ENCODE measurements at places on chromosomes 7 and 10. TPM values are rescaled to one million over a fixed set of nuclear protein-coding genes. Genes with fewer than 3 reads are reported as not detected.

Gene PILRB
- total RNA-seq = 32.1 TPM

Gene BICC1
- total RNA-seq = 17.0 TPM

Gene DDC
- total RNA-seq = 1.0 TPM

Gene UCMA
- not detected for total RNA-seq

Gene ZNF488
- 0.10 TPM for total RNA-seq

Gene IKZF1
- 22.0 TPM for total RNA-seq

Gene CAMK1D
- total RNA-seq = 16.5 TPM

Gene CFAP69
- 10.4 TPM for total RNA-seq

Gene TEX47
- not detected for total RNA-seq

Gene SLC18A3
- total RNA-seq = not detected

Measured in mesenteric fat pad (tissue), 1 donor.